ENCODE measurements at places on chromosomes 1 and 21.

GRCh38 chr1:56709269-56709880 lies 64.3 kb downstream of the PRKAA2 start:
- no peak overlapping the region for H3K4me3 ChIP-seq
- DNase-seq = no peak
- no peaks in the 10 kb centered on the region for H3K36me3 ChIP-seq
- H3K4me1 ChIP-seq = no peaks in the 10 kb centered on the region
- no peaks in the 10 kb centered on the region for H3K27me3 ChIP-seq
- H3K27ac ChIP-seq = no peak overlapping the region

DNA sequence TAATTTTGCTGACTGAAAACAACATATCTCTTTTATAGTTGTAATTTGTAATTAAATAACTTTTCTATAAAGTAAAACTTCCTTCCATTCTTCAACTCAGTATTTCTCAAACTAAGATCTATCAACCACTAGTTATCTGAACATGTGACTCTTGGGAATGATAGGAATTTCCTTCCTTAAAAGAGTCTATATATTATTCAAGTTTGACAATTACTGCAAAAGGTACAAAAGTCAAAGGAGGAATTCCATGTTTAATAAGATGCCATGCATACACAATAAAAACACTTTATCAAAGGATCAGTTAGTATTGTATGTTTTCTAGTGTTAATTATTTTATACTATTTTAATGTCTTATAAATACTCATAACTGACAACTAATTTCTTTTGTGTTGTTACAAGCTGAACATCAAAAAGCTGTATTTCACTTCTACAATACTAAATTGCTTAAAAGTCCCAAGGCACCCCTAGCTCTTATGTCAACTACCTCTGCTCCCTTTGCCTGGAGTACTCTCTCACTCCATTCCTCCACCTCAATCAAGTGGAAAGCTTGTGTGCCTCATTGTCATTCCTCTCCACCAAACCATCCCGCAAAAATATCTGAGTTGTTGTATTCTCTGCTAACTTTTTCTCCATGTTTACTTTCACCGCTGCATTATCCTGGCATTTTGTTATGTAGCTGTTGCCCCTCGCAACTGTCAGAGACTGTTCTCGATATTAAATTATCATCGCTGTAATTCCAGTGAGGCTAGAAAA lies 67.9 kb downstream of the SLC44A5 start:
- H3K27ac ChIP-seq = no peak overlapping the region
- H3K27me3 ChIP-seq = no peaks in the 10 kb centered on the region
- no peak overlapping the region for H3K4me3 ChIP-seq

- no peaks in the 10 kb centered on the region for H3K27me3 ChIP-seq
- DNase-seq = no peak
- H3K4me3 ChIP-seq = no peak overlapping the region
- H3K4me1 ChIP-seq = no peaks in the 10 kb centered on the region
- H3K27ac ChIP-seq = no peak overlapping the region
Measured at GRCh38 chr1:157955857-157956256, 37.6 kb upstream of the KIRREL1 start.

DNA sequence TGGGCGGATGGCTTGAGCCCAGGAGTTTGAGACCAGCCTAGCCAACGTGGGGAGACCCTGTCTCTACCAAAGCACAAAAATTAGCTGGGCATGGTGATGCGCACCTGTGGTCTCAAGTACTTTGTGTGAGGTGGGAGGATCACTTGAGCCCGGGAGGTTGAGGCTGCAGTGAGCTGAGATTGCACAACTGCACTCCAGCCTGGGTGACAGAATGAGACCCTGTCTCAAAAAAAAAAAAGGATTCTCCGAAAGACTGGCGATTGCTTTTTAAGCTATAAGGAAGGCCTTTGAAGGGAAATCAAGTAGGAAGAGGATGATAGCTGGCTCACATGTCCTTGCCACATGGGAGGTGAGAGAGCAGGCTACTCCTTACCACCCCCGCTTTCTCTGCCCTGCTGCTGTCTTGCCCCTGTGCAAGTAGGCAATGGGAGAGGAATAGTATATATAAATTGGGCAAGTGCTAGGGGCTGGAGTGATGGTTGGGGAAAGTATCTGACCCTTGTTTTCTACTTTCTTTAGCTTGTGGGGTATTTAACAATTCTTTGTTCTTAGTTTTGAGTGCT lies 3.8 kb upstream of the LAMTOR5 start:
- no peaks in the 10 kb centered on the region for H3K36me3 ChIP-seq
- no peak overlapping the region for H3K27ac ChIP-seq
- no peak for DNase-seq
- no peak overlapping the region for H3K4me3 ChIP-seq
- peaks cover 22% of the 10 kb centered on the region for H3K4me1 ChIP-seq

DNA sequence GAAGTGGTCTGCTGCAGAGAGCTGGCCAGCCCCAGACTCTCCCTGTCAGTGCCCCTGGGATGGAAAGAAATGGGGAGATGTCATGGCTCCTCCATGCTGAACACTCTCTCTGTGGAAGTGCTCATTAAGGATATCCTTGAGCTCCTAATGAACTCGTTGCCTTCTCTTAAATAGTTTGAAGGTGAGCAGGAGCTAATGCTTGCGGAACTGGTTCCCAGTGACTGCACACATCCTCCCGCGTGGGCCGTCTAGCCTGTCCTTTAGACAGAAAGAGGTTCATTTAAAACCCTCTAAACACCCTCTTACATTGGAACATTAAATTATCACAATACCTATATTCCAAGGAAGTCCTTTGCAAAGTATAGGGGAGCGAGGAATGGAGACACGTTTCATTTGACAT lies 5.9 kb upstream of the WDR64 start:
- no peaks in the 10 kb centered on the region for H3K27me3 ChIP-seq
- no peaks in the 10 kb centered on the region for H3K4me1 ChIP-seq
- no peaks in the 10 kb centered on the region for H3K36me3 ChIP-seq
- no peak overlapping the region for H3K4me3 ChIP-seq

GRCh38 chr1:43932786-43933385 lies 715 bp upstream of the ARTN start:
- no peak overlapping the region for H3K27ac ChIP-seq
- DNase-seq = no peak
- no peaks in the 10 kb centered on the region for H3K36me3 ChIP-seq

DNA sequence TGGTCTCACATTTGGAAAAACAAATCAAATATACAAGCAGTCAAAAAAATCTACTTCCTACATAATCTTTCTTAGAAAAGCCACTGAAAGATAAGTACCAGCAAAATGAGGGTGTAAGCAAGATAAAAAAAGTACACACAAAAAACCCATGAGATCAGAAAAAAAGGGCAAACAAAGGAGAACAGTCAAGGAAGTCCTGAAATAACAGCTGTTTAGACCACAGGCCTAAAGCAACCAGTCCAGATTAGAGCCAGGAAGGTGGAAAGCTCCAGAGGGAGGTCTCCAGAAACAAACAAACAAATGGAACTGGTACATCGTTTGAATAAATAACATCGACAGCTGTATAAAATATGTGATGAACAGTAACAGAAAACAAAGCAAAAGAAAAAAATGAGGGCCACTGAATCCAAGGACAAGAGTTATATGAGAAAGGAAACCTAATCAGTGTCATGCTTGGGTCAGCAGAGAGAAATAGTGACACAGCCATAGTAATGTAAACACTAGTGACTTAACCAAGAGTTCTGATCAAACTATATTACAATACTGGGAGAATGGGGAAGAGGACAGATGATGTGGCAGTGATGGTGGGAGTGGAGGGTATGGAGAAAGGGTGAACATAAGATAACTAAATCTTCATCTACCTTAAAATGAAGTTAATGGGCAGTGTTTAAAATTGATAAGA lies 67.5 kb downstream of the NVL start:
- no peaks in the 10 kb centered on the region for H3K4me1 ChIP-seq
- H3K27ac ChIP-seq = no peak overlapping the region
- H3K36me3 ChIP-seq = peaks cover 14% of the 10 kb centered on the region
- H3K4me3 ChIP-seq = no peak overlapping the region
- no peaks in the 10 kb centered on the region for H3K27me3 ChIP-seq

- no peaks in the 10 kb centered on the region for H3K36me3 ChIP-seq
- no peaks in the 10 kb centered on the region for H3K4me1 ChIP-seq
- H3K4me3 ChIP-seq = no peak overlapping the region
Measured at GRCh38 chr1:40362699-40363098, 10.8 kb upstream of the SMAP2 start.

DNA sequence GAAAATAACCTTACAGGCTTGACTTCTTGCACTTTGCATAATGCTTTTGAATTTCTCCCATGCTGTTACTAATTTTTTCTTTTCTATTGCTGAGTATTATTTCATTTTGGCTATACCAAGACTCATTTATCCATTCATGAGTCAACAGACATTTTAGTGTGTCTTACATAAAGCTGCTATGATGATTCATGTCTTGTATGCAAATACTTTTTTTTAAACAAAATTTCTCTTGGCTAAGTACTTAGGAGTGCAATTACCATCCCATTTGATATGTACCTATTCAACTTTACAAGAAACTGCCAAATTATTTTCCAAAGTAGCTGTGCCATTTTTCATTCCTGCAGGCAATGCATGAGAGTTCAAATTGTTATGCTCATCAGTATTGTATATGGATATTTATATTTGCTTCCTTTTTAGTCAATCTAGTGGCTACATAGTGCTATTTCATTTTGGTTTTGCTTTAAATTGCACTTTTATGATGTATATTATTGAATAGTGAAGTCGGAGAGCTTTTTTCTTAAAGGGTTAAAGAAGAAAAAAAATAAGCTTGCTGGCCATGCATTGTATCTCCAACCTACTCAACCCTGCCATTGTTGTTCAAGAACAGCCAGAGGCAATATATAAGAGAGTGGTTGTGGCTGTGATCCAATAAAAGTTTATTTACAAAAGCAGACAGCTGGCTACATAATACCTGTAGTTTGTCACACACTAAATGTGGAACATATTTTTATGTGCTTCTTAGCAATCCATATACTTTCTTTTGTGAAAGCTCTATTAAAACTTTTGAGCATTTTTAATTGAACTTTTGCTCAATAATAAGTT lies 862.8 kb downstream of the KCNT2 start:
- no peaks in the 10 kb centered on the region for H3K4me1 ChIP-seq
- H3K4me3 ChIP-seq = no peak overlapping the region
- H3K27ac ChIP-seq = no peak overlapping the region
- H3K36me3 ChIP-seq = no peaks in the 10 kb centered on the region
- DNase-seq = no peak

- H3K4me3 ChIP-seq = no peak overlapping the region
- no peaks in the 10 kb centered on the region for H3K36me3 ChIP-seq
- no peaks in the 10 kb centered on the region for H3K27me3 ChIP-seq
- H3K4me1 ChIP-seq = no peaks in the 10 kb centered on the region
- H3K27ac ChIP-seq = no peak overlapping the region
Measured at GRCh38 chr1:209256766-209257350, 326.7 kb upstream of the CAMK1G start.

DNA sequence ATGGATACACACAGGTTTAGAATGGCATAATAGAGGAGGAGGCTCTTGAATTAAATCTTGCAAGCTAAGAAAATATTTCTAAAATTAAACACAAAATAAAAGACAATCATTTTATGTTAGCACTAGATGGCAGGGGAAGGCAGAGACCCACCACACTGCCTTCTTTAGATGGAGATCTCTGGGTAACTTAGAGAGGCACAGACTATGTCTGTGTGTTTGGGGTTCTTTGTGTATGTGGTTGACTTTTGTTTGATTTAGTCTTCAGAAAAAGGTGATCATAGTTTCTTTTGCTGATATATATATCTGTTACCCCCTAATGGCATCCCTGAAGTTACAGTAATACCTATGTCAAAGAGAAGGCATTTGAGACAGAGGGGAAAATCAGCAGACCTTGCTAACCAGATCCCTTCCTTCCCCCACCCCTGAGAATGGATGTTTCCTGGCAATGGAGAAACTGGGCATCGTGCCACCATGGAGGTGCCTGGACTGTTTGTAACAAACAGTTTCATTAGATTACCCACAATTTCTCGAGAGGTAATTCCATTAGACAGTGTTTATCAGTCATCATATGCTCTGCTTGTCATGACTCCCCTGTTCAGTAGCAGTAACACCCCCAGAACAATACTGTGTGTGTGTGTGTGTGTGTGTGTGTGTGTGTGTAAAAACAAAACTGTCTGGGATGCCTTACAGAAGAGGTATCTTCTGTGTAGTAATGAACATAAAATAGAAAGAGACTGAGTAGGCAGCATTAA lies 228.3 kb upstream of the DEPDC1 start:
- no peaks in the 10 kb centered on the region for H3K27me3 ChIP-seq
- no peaks in the 10 kb centered on the region for H3K36me3 ChIP-seq
- no peak overlapping the region for H3K27ac ChIP-seq
- no peak overlapping the region for H3K4me3 ChIP-seq
- no peak for DNase-seq
- no peaks in the 10 kb centered on the region for H3K4me1 ChIP-seq

DNA sequence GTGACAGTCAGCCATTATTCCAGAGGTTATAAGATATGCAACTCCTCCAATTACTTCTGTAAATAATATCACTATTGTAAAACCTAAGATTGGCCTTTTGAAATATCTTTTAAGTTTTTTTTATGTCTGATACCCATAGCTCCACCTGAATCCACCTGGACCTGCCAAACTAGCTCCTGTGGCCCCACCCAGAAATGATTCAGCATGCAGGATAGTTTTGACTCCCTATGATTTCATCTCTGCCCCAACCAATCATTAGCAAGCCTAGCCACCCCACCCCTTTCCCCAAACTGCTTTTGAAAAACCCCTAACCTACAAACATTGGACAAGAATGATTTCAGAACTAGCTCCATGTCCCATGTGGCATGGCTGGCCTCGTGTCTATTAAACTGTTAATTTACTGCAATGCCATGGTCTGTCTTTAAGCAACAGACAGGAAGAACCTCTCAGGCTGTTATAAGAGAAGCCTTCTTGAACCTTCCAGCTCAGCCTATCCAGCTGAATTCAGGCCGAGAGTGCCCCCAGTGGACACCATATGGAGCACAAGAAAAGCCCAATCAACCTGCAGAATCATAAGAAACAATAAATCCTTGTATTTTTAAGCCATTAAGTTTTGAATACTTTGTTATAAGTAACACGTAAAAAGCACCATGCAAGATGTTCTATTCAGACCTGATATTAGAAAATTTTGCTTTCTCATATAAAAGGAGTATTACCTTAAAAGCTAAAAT lies 263.0 kb upstream of the ZRANB2 start:
- H3K4me1 ChIP-seq = no peaks in the 10 kb centered on the region
- H3K27me3 ChIP-seq = no peaks in the 10 kb centered on the region
- no peak for DNase-seq
- H3K36me3 ChIP-seq = no peaks in the 10 kb centered on the region

DNA sequence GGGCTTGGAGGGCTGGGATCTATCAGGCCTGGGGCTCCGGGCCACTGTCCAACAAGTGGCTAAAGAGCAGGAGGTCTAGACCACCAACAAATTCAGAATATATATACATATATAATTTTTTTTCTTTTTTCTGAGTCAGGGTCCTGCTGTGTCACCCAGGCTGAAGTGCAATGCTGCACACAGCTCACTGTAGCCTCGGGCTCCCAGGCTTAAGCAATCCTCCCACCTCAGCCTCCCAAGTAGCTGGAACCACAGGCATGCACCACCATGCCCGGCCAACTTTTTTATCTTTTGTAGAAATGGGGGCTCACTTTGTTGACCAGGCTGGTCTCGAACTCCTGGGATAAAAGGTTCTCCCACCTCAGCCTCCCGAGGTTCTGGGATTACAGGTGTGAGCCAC lies 6.8 kb upstream of the LAPTM5 start:
- no peak for DNase-seq
- H3K27me3 ChIP-seq = no peaks in the 10 kb centered on the region
- H3K36me3 ChIP-seq = no peaks in the 10 kb centered on the region
- no peak overlapping the region for H3K27ac ChIP-seq

GRCh38 chr21:33975548-33976081 lies 60.0 kb upstream of the ATP5PO start:
- H3K36me3 ChIP-seq = no peaks in the 10 kb centered on the region
- H3K27me3 ChIP-seq = no peaks in the 10 kb centered on the region

Data from upper lobe of left lung (tissue), 6 donors.